Fibroblast of villous mesenchyme (primary cell): ENCODE measurements at places on chromosomes 4 and X. TPM values are rescaled to one million over a fixed set of nuclear protein-coding genes. Genes with fewer than 3 reads are reported as not detected.

- DNase-seq, result peak; percentile 17
Measured at GRCh38 chr4:31080887-31081286, 360.7 kb downstream of the PCDH7 start.

DNA sequence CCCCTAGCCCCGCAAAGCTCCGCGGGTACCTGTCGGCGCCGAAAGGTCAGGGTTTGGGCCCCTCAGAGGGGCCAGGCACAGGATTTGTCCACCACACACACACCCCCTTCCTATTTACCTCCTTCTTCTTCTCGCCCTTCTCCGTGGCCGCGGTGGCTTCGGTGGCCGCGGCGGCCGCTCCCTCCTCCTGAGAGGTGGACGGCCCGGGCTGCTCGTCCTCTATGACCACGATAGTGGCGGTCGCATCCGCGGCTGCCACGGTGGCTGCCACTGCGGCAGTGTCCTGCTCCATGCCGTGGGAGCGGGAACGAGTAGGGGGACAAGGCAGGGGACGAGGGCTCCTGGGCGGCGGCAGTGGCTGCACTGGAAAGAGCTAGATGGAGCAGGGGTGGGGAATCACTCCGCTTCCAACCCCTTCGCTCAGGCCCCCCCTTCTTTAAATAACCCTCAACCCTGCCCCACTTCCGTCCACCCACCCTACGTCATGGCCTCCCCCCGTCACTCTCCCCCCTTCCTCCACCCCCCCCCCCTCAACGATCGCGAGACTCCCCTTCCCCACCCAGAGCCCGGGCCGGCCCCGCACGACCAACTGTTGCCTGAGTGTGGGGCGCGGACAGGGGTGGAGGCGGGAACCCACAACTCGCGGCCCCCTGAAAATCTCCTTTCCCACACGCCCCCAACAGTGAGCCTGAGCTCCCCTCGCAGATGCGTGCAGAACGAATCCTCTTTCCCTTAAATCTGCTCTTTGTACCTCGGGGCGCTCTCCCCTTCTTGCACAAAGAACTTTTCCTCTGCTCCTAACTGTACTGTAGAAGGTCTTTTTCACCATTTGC is at the start of gene SMARCA1:
SMARCA1 (minus strand) TSS at position 412 of the 833 bp plus-strand sequence; CDS start at position 292, 120 bp downstream.
- peak; percentile 81 for DNase-seq

DNA sequence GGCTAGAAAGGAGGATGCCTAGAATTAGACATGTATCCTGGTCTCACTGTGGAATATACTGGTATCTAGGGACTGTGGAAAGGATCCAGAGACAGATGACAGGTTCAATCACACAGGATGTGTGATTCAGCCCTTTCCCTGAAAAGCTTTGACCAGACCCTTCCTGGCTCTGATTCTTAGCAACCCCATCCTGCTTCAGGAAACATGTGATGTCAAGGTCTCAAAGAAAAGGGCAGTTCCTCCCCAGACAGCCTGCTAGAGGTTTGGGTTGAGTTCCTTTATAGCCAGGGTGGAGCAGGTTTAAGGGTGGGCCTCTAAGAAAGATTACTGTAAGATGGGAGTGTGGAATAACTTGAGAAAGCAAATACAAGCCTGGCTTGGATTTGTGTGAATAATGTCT is 3.0 kb downstream of the BMP15 start:
- no peak for DNase-seq

- DNase-seq, result peak; percentile 34
Measured at GRCh38 chrX:6021316-6022091, 207.2 kb downstream of the NLGN4X start.

DNA sequence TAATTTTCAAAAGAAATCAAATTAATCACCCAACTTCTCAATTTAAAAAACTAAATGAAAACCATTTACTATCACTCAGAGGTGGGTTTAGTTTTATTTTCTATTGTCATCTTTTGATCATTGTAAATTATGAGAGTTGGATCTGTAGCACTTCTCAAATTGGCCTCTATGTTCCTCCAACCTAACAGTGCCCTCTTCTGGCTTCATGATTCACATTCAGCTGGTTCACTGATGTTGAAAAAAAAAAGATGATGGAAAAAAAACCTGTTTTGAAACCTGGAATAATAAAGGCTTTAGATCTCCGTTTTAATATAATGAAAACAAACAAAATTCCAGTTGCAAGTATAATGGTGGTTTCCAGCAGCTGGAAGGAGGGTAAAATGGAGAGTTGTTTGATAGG is 2.4 kb upstream of the NBDY start:
- peak; percentile 51 for DNase-seq

DNA sequence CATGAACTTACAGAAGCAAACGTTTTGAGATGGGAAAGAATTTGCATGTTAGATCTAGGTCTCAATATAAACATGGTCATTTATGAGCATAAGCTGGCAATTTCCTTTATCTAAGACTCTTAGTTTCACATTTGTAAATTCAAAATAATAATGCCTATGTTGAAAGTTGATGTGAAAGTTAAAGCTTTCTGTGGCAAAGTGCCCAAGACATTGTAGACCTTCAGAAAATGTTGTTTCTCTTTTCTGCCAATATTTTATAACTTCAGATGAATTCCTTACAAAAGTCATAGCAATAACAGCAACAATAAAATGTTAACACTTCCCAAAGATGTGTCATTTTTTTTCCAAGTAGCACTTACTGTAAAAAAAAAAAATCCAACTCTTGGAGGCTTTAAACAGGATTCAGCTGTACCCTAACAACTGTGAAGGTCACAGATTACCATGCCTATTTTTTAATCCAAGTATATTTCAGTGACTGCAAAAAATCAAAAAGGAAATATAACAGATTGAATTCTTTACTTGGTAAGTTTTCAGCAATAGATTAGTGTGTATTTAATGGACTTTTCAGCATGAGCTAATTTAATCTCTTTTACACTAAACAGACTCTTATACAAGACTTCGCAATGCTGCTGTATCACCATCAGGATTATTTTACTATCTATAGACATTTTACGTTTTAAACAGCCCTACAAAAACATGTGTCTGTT is 206.5 kb upstream of the PDE5A start:
- DNase-seq, result peak; percentile 47

- DNase-seq, result no peak
Measured at GRCh38 chrX:35622040-35622439, 176.1 kb upstream of the MAGEB16 start.

- DNase-seq, result no peak
Measured at GRCh38 chrX:28312965-28313364, 274.3 kb upstream of the IL1RAPL1 start.

Gene ARHGAP4
- total RNA-seq, result 3.0 and 5.2 TPM in 2 replicates

DNA sequence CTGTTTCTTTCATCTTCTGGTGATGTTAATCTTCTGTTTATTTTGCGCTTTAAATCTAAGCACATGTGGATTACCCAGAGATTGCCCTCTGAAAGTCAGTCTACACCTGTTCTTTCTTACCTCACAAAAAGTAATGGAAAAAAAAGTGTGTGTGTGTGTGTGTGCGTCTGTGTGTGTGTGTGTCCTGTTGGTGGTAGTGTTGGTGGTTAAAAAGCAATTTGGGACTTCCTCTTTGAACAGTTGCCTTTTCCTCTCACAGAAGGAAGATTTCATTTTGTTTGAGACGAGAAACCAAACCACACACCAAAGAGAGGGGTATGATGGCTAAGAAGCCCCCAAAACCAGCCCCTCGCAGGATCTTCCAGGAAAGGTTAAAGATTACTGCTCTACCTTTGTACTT is at the start of gene STAP1:
STAP1 (plus strand) TSS at position 235 of the 400 bp plus-strand sequence; CDS start at position 318, 83 bp downstream.
- DNase-seq, result no peak

DNA sequence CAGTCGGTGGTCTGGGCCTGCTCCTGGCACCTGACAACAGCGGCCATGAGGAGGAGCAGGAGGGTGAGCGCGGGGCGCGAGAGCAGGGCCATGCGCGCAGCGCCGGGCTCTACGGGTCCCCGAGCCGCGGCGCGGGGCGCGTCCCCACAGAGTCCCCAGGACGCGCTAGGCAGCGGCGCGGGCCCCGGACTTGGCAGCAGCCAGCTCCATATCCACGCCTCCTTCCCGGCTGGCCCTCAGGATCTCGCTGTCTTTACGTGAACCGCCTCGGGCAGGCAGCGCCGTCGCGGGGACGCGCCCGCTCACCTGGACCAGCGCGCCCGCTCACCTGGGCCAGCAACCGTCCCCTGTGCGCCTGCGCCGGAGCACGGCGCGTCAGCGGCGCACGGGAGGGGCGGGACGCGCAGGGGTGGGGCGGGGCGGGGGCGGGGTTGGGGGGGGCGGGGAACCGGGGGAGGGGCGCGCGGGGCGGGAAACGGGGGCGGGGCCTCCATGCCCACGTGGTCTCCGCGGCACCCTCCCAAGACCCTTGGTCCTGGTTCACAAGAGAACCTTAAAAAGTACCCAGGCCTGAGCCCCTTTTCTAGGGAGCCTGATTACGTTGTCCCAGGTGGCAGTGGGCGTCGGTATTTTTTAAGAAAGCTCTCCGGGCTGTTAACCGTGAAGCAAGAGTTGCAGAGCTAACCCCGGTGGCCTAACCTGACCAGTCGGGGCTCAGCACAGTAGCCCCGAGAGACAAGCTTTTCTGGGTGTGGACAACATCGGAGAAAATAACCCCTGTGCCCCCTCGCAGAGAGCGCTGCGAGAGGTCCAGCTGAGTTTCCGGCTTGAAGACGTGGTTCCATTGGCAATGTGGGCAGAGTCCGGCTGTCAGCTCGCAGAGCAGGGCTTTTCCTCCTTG is at the start of gene PLA2G12A:
PLA2G12A (minus strand) TSS at position 353 of the 901 bp plus-strand sequence; CDS start at position 92, 261 bp downstream.
- DNase-seq, result peak; percentile 58

DNA sequence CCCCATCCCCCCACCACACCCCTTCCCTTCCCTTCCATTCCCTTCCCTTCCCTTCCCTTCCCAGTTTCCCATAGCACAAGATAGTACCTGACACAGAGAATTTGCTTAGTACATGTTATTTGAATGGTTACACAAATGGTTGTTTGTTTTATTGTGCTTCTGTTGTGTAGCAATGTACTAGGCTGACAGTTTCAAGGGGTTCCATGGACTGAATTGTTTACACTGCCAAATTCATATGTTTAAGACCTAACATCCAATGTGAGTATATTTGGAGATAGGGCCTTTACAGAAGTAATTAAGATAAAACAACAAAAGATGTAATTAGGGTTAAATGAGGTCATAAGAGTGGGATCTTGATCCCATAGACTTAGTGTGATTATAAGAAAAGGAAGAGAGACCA is 133.5 kb downstream of the FRAS1 start:
- no peak for DNase-seq

Gene AGA
- 26.3 and 65.7 TPM in 2 replicates for total RNA-seq

Gene TEX13D
- total RNA-seq, result not detected in 2 replicates

DNA sequence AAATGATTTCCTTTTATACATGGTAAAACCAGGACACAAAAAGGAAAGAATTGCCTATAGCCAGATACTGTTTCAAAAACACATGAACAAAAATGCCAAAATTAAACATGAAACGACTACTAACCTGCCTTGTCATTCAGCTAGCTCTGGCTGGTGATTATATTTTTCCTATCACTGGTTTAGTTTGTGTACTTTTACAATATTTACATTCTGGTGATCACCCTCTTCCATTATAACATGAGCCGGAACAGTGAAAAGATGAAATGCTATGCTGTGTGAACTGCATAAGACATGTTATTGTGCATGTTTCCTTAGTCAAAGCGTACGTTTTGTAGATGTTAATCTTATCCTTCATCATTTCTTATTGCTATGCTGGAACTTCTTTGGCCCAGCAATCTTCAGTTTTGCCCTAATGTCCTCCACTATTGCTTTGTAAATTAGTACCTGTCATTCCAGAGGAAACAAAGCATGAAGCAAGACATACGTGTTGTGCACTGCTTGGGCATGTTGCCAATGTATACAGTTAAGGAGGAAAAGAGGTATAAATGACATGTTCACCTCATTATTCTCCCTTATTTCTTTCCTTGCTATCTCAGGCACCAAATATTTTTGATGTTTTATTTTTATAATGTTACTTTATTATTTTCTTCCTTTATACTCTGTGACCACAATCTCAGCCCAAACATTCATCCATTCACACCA is 386.3 kb downstream of the ARHGAP24 start:
- DNase-seq, result no peak

GRCh38 chrX:149504226-149504914 is 736 bp downstream of the IDS start:
- DNase-seq, result no peak
